Stimulated activated CD4-positive, alpha-beta T cell treated with anti-CD3 and anti-CD28 coated beads, Interleukin-1b, Interleukin-23, amount 100 ng/mL, for 1 hour (primary cell): ENCODE measurements at places on chromosomes 7 and 10.

DNA sequence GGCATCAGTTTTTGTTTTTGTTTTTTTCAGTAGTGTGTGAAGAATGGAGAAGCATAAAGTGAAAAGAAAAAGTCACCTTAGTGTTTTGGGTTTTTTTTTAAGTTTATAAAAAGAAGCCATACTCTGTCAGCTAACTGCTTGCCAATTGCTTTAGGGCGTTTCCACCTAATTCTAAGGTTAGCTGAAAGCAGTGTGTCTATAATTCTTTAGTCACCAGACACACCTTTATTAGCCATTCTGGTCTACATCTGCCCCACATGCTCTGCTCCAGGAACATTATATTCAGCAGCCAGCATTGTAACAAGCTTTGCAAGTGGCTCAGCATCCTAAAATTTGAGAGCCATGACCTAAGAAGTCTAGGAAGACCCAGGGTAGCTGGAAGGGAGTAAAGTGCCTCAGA is 14.1 kb upstream of the SLC16A12 start:
- no peak for DNase-seq

DNA sequence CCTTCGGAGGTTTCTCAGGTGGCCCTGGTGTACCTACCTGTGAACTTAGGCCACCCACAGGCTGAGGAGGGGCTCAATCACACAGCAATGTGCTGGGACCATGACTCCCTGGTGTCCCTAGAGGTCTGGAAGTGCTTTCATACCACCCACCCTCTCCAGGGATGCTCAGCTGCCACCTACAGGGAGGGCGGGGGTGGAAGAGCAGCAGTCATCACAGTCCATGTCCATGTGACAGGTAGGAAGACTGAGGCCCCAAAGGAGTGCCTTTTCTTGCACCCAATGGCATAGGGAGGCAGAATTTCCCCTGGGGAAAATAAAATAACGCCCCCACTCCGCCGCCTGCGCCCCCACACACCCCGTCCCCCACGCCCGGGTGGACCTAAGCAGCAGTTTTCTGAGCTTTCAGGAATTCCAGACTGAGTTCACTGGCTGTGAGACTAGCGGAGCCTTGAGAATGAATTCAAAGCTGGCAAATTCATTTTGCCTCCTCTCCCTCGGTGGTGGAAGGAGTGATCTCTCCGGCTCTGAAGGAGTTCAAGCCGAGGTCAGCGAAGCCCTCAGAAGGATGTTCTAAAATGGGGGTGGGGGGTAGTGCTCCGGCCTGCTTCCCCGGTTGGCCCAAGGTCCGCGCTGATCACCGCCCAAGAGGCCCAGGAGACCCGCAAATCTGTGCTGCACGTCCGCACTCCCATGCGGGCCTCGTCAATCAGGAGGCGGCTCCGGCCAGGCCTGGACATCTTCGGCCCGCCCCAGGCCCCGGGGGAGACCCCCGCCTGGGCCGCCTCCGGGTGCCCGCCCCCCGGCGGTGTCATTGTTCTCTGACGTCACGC is 2.1 kb upstream of the ZMIZ1 start:
- no peak for DNase-seq

DNA sequence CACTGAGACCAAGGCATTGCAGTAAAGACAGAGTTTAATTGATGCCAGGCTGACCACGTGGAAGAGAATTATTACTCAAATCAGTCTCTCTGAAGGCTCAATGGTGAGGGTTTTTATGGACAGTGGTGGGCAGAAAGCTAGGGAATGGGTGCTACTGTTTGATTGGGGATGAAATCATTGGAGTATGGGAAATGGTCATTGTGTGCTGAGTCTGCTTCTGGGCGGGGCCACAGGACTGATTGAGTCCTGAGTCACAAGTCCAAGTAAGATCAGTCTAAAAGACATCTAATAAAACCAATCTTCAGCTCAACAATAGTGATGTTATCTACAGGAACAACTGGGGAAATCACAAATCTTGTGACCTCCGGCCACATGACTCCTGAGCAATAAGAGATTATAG is 868.4 kb downstream of the SORCS3 start:
- no peak for DNase-seq

GRCh38 chr10:58322835-58323209 is 12.0 kb upstream of the UBE2D1 start:
- no peak for DNase-seq

DNA sequence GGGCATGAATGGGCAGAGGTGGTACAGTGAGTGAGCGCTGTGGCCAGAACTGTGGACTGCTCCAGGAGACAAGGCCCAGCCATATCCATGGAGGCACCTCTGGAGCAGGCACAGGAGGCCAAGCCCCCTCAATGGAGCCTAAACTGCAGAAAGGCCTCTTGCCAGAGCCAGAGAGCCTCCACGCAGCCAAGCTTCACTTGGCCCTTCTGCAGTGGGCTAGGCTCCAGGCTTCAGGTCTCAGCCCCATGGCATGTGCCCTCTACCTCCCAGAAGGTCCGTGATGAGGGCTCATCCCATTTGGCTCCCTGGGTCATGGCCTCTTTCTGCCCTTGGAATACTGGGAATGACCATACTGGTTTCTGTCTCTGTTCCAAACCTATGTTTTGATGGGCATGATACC is 8.9 kb downstream of the PDE1C start:
- DNase-seq, result no peak

- no peak for DNase-seq
These were observed 14.9 kb downstream of the GET4 start for GRCh38 chr7:891291-891690.

GRCh38 chr10:61081301-61081700 is 137.3 kb upstream of the RHOBTB1 start:
- DNase-seq, result no peak

- DNase-seq, result no peak
These were observed 233.1 kb upstream of the IGFBP3 start for GRCh38 chr7:46153951-46154787.

- no peak for DNase-seq
These were observed 60.9 kb upstream of the LANCL2 start for GRCh38 chr7:55304018-55304762.

GRCh38 chr10:93615576-93616235 is 3.4 kb downstream of the PDE6C start:
- DNase-seq, result no peak

DNA sequence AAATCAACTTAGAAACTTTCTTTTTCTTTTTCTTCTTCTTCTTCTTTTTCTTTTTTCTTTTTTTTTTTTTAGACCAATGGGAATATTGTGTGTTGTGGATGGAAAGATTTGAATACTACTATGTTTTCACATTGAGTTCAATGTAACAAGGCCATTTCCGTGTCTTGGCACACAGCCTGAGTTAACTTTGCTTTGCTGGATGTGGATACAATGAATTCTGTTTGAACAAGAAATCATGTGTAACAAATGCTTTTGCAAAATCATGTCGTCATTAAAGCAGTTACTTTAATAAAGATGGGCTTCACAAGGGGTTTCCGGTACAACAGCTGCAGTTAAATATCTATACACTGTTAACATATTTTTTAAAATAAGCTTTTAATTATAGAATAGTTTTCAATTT is 13.5 kb upstream of the ENTPD1 start:
- DNase-seq, result no peak

DNA sequence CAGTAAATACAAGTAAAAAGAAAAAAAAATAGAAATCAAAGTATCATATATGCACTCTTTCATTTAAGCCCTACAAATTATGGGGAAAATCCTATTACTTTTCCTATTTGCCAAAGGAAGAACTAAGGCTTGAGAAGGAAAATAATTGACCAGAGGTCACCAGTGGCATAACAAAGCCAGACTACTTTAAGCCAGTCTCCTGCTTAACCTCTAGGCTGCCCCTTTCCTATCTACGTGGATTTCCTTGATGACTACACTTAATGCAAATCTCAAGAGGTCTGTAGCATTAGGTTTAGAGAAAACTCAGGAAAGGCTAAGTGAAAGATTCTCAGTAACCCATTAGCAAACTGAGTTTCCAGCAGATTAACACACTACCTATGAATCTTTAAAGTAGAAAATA is 49.8 kb downstream of the TPK1 start:
- DNase-seq, result no peak

DNA sequence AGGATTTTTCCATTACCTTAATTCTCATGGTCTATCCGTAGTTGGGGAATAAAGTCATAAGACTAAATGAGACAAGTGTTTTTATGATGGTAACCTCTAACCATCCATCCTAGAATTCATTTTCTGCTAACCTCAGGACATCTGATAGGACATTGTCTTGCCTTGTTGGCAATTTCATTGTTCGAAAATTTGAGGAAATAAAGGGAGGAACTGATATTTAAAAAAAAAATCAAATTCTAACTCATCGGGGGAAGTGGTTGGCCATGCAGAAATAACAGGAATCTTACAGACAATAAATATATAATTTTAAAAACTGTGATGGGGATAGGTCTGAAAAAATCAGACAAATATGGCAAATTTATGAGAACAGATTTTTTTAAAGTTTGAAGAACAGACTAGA is 21.7 kb upstream of the RHOBTB1 start:
- DNase-seq, result no peak

- no peak for DNase-seq
These were observed 20.0 kb downstream of the SH3PXD2A start for GRCh38 chr10:103835096-103836050.

GRCh38 chr7:153835103-153835502 is 217.1 kb upstream of the DPP6 start:
- no peak for DNase-seq

DNA sequence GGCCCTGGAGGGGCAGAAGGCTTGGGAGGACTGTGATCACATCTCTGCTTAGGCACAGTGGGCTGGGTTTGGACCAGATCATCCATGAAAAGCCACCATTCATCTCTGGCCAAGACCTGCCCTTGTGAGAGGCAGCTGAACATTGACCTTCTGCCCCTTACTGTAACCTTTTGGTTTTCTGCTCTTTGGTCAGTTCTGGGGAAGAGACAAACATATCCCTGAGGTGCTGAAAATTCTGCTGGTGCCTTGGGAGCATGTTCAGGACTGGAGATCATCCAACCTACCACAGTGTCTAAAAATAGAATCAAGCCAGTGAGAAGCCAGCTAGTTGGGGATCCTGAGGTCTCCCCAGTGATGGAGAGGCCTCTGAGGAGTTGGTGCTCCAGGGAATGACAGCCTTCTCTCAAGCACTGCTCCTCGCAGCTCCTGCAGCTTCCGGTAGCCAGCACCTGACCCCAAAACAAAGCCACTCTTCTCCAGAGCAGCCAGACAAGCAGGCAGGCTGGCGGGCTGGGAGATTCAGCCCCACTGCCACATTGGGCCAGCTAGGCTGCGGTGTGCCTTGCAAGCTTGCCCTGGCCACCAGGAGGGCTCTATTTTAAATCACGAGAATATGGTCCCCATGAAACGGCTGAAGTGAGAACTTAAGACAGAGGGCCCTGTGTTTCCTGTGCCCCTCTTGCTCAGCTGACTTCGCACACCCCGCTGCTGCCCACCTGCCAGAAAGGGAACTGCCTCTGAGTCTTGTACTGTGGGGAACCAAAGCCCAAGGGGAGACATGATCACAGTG is 37.8 kb upstream of the UBE2H start:
- DNase-seq, result no peak

DNA sequence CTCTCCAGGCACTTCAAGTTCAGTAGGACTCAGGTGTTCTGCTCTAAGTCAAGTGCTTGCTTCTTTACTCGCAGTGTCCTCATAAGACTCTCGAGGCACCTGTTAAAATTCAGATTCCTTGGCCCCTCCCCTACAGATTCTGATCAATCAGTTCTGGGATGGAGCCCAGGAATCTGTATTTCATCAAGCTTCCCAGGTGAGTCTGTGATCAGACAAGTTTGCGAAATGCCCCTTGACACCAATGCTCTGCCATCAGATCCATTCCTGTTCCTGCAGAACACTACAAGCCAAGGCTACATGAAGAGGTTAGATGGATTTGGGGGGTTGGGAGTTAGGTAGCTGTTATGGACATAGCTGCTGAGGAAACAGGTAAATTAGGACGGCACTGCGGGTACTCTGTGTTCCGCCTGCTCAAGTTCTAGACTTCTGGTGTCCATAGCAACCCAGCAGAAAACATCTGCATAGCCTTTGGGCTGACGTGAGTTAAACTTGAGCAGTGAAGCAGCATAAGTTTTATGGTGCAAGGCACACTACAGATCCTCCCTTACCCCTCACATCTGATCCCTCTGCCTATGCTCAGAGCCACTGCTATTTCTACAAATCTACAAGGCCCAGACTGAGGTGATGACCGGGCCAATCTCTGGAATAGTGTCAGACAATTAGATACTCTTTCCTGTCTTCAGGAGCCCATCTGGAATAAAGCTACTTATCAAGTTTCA is 6.8 kb upstream of the NCOA4 start:
- no peak for DNase-seq

DNA sequence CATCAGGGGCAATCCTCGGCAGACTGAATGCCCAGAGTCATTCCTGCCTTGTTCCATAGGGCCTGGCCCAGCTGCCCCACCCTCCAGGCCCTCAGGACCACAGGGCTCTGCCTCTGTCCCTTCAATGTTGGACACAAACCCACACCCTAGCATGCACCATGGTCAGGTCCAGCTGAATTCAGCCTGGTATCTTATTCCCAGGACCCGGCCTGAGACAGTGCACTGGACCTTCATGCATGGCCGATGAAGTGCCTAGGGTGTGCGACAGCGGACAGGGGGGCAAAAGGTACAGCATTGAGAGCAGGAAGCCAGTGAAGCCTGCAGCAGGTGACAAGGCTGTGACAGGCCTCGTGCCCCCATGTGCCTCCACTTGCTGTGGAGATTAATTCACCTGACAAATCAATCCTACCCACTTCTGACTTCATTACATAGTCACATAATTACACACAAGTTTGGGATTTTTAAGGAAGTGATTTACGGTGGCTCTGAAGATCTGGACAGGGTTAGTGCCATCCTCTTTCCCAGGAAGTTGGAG is 261.9 kb downstream of the GRID1 start:
- no peak for DNase-seq

GRCh38 chr7:151483711-151483983 is 36.0 kb downstream of the RHEB start:
- DNase-seq, result no peak

- DNase-seq, result no peak
These were observed 95.4 kb upstream of the INSIG1 start for GRCh38 chr7:155202106-155202871.

- no peak for DNase-seq
These were observed 666.1 kb upstream of the FOXK1 start for GRCh38 chr7:4015996-4016395.

DNA sequence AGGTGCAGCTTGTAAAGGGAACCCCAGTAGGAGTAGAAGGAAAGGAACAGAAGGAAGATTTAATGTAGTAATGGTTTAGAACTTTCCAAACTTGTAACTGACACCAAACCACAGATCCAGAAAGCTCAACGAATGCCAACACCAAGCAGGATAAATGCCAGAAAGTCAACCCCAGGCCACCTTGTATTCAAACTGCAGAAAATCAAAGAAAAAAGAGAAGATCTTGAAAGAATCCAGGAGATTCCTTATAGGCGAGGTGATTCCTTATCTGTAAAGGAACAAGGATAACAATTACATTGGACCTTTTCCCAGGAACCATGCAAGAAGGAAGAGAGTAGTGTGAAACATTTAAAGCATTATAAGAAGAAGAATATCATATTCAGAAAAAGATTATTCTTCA is 93.6 kb downstream of the NKX6-2 start:
- DNase-seq, result no peak

DNA sequence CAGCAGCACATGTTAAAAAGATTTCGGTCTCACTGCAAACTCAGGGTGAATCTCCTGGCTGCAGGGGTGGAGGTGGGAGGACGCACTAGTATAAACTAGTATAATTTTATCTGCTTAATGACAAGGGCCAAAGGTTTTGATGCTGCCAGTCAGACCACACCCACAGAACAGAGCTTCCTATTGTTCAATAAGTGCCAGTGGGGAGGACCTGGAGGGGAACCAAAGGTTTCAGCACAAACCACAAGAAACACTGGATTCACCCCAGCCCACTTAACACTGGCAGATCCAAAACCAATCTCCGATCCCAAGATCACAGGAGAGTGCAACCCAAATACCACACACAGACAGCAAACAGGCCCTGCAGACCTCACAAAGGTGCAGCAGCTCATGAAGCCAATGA is 6.6 kb downstream of the VOPP1 start:
- DNase-seq, result no peak
